Lower lobe of right lung (tissue), 2 donors: ENCODE measurements at places on chromosomes 16 and 17.

GRCh38 chr16:70661918-70662641 is 15.7 kb downstream of the IL34 start:
- DNase-seq, result no peak

- peak; percentile 84 for DNase-seq
These were observed 5.6 kb downstream of the PNPO start for GRCh38 chr17:47946929-47947397.

GRCh38 chr16:51248217-51248616 is 97.1 kb upstream of the SALL1 start:
- no peak for DNase-seq

GRCh38 chr17:46890638-46891037 is 32.3 kb upstream of the GOSR2 start:
- DNase-seq, result no peak

DNA sequence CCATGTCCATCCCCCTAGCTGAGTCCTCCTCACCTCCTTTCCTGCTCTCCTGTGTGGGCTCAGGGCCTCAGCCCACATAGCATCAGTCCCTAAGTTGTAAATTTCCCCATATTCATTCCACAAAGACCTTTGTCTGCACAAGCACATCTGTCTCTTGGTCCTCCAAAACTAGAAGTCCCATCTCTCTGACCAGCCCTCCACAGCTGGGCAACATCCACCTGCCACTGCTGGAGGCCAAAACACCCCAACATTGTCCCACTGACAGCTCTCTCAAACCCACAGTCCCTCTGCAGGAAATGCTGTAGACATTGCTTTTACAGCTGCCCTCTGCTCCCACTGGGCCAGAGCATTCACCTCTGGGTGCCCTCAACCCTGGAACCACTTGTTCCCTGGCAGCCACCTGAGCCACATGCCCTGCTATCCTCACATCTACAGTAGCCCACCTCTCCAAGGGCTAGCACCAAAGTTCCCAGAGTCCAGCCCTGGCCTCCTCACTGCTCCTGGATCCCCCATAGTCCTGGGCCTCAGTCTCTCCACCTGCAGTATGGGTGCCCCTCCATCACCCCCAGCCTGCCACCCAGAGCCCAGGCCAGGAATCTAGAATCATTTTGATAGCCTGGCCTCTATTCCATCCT is 1722.7 kb downstream of the TP53TG3F start:
- DNase-seq, result no peak

- DNase-seq, result no peak
These were observed 2.0 kb downstream of the OVCA2 start for GRCh38 chr17:2043785-2044184.

DNA sequence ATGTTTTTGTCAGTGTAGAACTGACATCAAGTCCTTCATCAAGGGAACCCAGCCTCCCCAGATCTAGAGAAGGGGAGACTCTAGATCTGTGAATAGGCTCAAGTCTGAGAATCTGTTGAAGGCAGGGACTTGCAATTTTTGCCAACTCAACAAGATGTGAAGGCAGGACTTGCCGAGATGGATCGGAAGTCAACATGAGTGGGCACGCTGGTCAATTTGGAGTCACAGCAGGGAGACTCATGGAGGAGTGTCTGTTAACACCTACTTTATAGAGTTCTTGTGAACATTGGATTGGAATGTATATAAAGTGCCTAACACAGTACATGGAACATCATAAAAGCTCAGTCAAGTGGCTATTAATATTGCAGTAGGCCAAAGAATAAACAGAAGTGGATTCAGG is 10.0 kb downstream of the ZNF689 start:
- no peak for DNase-seq
